ENCODE measurements at places on chromosomes 5 and 9.

DNA sequence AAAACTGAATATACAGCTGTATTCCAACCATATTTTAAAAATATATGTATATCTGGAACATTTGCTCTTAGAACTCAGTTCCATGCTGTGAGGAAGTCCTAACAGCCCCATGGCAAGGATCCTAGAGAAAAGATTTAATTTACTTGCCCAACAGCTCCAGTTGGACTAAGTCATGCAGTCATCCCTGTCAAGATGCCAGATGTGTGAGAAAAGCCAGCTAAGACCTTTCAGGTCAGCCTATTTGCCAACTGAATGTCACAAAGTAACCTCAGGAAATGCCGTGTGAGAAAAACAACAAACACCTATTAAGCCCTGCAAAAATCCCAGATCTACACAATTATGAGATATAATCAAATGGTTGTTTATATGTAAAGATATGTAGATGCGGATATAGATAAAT is 416.3 kb downstream of the NR2F1-AS1 start:
- no peak for DNase-seq

DNA sequence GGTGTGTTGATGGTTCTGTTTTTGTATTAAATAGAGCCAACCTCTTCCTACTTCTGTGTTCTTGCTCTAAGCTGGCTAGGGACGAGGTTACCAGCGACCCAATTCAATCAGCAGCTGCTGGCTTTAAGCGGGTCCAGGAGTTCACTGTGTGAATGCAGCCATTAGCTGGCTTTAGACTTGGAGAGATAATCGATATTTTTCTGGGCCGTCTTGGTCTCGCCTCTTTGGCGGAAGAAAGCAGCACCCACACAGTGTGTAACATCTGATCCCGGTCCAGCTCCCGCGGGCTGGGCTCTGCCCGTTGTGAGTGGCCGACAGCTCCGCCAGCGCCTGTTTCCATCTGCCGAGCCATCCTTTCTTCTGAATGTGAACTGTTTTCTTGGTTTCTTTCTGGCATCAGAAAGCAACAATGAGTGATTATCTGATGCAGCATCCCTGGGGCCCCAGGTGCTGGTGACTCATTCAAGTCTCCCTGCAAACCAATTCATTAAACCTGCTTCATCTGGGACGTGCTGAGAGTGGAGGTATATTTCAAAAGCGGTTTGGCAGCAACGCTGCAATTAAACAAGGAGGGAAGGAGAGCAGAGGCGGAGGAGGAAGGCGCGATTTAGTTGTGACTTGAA is 90.8 kb upstream of the IRX4 start:
- no peak for DNase-seq

- DNase-seq, result peak; percentile 78
Observed at GRCh38 chr5:132557478-132558172, 848 bp downstream of the RAD50 start.

GRCh38 chr5:59769041-59769360 is 124.5 kb downstream of the PDE4D start:
- DNase-seq, result no peak

- DNase-seq, result no peak
Observed at GRCh38 chr5:178396796-178397720, 164.5 kb upstream of the PHYKPL start.

DNA sequence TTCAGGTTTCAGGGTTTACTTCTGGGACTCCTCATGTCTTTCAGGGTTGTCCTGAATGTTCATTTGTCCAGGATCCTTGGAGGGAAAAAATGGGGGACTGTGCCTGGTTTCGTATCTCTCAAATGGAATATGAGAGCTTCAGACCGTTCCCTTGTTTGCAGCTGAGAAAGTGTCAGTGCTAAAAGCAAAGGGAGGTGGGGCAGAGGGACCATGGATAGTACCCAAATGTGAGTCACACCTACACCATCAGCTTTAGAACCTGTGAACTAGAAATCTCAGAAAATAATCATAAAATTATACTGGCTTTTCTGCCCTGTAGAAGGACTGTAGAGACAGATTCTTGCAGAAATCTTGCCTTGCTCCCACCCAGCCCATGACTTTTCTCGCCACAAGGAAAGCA is 84.3 kb upstream of the TAF11L2 start:
- no peak for DNase-seq

Data from erythroblast (primary cell).